GM06990 (cell line): ENCODE measurements at places on chromosomes 4 and X.

DNA sequence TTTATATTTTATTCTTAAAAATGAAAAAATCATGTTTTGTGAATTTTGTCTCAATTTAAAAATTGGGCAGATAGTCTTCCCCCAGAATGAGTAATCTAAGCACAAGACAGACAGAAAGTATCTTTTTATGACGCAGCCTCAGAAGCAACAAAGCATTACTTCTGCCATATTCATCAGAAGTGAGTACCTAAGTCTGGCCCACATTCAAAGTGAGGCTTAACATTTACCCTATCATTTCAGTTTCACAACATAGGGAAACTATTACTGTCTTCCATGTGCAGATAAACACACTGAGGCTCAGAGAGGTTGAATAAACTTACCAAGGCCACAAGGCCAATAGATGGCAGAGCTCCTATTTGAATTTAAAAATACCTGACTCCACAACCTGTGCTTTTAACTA, 4.4 kb upstream of the PRDX4 start:
- peak; percentile 31 for DNase-seq

DNA sequence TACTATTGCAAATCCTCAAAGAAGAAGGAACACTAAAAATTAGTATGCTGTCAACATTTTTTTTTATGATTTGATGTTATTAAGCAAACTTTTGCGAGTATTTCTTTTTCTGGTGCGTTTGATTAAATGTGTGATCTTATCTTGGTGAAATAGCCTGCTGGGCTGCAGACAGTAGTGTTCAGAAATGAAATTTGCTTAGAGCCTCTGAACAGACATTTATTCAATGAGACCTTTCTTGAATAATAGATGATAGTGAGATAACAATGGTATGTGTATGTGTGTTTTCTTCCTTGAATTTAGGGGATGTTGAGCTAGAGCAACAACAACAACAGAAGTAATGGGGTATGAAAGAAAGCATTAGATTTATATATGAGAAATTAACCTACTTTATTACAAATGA, 12.7 kb downstream of the ADGRL3 start:
- DNase-seq = no peak

DNA sequence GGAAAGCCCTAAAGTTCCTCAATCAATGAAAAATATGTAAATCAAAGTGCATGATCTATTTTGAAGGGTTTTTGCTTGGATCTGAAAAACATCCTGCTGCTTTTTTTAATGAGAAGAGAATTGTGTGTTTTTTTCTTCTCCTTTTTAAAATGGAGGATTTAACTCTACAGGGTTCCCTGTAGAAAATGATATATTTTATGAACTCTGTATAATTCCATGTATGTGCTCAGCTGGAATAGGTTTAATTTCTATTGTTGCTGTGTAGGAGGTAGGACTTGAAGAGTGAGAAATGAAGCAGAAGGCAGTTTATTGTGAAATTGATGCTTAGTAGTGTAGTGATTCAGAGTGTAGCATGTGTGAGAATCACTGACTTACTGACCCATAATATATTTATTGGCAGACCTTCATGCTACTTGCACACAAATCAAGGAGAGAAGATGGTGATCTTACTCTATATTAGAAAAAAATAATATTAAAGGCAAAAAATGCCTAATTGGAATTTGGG, 286.8 kb upstream of the FSTL5 start:
- no peak for DNase-seq

DNA sequence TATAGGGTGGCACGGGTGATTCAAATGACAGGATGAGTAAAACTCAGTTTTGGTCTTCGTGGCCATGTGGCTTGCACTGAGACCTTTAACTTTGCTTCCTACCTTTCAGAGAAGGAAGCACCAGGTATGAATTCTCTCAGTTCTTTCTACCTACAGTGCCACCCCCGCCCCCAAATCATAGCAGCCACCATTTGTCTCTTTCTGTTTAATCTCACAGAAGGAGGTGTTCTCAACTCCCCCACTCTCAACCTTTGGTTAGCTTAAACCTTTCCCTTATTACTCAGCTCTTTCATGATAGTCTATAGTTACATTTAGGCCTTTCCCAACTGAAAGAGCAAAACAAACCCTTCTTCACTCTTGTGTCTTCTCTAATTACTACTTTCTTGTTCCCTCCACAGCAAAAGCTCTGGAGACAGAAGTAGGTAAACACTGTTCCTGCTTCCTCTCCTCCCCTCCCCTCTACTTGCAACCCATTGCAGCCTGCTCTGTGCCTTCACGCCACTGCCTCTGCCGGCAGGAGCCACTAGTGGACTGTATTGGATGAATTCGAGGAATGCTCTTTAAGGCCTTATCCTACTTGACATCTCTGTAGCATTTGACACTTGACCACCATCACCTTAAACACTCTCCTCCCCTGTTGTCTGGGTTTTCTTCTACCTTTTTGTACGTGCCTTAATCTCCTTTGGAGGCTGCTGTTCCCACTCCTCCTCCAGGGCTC, 123.7 kb downstream of the AFF1 start:
- no peak for DNase-seq

DNA sequence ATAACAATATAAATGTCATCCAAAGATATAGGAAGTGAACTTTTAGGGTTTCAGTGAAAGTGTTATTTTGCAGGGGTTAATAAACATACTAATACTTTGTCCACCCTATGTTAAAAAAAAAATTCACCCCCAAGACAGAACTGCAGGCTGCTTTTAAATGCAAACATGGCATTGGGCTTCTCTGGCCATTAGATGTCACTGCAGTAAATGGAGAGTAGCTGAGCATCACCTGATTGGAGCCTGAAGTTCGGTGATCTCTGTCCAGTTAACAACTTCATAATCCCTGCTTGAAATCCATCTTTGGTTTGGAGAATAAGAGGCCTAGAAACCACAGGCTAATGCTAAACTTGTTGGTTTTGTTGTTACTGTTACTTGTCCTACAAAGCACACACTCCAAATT, 18.7 kb downstream of the SLC25A43 start:
- DNase-seq = no peak

DNA sequence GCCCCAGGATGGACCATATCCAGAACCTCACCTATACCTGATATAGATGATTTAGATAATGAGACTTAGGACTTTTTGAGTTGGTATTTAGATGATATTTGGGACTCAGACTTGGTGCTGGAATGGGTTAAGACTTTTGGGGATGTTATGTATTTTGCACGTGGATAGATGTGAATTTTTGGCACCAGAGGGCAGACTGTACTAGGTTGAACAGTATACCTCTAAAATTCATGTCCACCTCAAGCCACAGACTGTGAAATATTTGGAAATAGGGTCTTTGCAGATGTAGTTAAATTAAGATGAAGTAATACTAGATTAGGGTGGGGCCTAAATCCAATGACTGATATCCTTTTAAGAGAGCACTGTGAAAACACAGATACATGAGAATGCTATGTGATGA, 15.6 kb downstream of the RBM41 start:
- DNase-seq = no peak

GRCh38 chrX:19640693-19641374, 125.5 kb upstream of the MAP3K15 start:
- DNase-seq = no peak

DNA sequence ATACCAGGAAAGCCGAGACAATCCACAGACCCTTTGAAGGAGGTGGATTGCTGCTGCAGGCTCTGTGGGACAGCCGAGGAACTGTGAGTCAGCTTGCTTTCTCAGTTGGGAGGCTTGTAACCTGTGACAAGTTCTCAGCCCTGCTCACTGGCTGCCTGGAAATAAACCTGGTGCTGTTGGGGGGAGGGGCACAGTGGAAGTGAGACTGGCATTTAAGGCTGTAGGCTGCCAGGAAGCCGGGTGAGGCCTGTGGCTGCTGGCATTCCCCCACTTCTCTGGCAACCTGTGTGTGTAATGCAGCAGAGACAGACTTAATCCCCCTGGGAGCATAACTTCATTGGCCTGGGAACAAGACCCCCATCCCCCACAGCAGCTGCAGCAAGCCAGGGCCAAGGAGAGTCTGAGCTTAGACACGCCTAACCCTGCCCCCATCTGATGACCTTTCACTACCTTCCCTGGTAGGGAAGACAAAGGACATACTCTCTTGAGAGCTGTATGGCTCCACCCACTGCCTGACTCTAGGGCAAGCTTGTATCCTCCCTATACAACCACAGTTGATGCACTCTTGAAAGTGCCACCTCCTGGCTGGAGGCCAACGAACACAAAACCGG, 64.1 kb downstream of the ALPK1 start:
- peak; percentile 69 for DNase-seq

DNA sequence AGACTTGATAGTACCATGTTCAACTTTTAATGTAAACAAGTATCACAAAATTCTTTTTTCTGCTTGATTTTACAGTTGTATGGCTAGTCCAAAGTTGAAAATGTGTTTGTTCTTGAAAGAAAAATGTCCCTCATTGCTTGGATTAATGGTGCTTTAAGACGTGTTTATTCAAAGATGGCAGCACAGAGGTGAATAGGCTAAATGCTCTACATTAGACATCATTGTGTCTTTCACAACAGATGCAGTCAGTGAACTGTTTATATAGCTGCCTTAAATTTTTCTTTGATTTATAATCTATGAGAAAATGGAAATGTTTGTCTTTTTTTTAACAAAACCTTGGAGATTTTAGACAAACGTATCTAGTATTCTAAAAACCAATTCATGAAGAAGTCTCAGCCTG, 137.3 kb downstream of the BMPR1B start:
- no peak for DNase-seq

- no peak for DNase-seq
Measured at GRCh38 chr4:86129546-86129945, 230.3 kb downstream of the MAPK10 start.

DNA sequence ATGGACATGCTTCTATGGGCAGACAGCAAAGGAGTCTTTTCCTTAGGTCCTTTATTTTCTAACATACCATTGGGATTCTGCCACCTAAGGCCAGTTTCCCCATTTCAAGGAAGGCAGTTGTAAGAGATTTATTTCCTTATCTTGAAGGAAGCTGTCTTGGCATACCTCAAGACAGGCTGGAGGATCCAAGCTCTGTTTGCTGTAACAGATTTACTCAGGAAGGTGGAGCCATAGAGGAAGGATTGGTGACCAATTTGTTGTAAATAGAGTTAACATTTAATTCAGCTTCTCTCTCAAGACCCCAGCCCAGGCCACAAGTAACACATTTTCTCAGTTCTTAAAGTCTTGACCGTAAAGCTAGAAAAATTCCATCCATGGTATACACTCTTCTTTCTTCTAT, 131.6 kb upstream of the TENM3 start:
- no peak for DNase-seq

DNA sequence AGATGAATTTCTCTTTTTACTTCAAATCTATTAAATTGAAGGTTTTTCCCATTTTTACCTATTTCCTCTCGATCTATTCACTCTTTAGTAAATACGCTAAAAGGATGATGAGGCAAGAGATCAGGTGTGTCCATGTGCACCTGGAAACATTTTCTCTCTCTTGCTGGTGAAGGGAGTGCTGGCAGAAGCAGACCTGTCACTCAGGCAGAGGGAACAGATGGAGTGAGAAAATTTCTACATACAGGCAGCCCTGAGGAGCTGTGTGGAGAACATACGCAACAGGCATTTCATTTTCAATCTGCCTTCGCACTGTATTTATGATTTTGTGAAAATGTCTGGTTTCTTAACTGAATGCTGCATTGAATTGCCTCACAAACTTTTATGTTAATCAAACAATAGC, 249.5 kb downstream of the GPM6A start:
- DNase-seq = no peak

DNA sequence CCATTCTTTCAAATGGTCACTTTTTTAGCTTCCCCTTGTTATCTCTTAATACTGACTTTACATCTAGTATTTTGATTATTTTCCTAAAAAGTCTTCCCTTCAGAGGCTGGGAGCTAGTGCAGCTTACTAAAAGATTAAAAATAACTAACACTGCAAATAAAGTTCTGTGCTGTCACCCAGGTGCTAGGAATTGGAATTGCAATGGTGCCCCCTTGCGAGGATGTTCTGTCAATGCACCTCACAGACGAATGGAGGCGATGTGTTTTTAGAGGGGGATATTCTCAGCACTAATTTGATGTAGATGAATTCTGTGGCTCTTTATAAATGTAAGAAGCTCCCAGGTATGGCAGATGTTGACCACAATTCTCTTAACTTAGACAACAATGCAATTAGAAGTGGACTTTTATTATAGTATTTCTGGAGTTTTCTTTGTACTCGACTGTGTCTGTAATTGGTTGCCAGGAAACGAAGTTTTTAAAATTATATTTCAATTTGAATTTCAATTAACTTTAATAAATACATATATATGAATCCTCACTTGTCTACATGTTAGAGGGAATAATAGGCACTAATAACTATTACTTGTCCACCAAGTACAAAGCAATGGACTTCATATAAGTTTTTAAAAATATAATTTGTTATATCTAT, 22.0 kb upstream of the SMIM31 start:
- DNase-seq = peak; percentile 6

- DNase-seq = no peak
Measured at GRCh38 chrX:81336455-81337152, 134.7 kb downstream of the SH3BGRL start.

DNA sequence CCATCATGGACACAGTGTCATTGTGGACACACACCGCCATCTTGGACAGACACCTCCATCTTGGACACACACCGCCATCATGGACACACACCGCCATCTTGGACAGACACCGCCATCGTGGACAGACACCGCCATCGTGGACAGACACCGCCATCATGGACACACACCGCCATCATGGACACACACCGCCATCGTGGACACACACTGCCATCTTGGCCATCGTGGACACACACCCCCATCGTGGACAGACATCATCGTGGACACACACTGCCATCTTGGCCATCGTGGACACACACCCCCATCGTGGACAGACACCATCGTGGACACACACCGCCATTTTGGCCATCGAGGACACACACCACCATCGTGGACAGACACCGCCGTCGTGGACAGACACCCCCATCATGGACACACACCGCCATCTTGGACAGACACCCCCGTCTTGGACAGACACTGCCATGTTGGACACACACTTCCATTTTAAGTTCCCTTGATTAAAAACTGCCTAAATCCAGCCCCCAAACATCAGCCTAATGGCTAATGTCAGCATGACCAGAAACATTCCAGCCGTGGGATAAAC, 9.1 kb downstream of the ASMTL start:
- DNase-seq = no peak
